Activated T-cell treated with anti-CD3 and anti-CD28 coated beads, Interleukin-2, amount 50 U/mL, for 72 hours (primary cell): ENCODE measurements at places on chromosomes 6 and 20. TPM values are rescaled to one million over a fixed set of nuclear protein-coding genes. Genes with fewer than 3 reads are reported as not detected.

DNA sequence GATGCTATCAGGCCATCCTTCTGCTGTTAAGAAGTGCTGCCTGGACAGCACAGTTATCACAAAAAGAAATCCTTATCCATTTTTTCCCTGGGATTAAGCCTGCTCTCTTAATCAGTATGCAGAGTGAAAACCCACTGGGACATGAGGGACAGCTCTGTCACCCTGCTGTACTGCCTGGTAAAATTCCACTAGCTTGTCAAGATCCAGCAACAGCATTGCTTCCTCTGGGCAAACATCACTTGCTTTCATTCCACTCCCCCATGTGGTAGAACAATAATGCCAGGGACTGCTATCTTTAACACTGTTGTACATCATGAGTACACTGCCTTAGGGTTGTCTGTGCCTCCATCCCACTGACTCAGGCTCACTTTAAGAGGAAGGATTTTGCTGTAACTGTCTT, 331.3 kb downstream of the KIF16B start:
- DNase-seq: no peak
- no peaks in the 10 kb centered on the region for H3K4me1 ChIP-seq
- no peaks in the 10 kb centered on the region for H3K36me3 ChIP-seq
- no peaks in the 10 kb centered on the region for H3K27me3 ChIP-seq
- no peak overlapping the region for H3K27ac ChIP-seq

DNA sequence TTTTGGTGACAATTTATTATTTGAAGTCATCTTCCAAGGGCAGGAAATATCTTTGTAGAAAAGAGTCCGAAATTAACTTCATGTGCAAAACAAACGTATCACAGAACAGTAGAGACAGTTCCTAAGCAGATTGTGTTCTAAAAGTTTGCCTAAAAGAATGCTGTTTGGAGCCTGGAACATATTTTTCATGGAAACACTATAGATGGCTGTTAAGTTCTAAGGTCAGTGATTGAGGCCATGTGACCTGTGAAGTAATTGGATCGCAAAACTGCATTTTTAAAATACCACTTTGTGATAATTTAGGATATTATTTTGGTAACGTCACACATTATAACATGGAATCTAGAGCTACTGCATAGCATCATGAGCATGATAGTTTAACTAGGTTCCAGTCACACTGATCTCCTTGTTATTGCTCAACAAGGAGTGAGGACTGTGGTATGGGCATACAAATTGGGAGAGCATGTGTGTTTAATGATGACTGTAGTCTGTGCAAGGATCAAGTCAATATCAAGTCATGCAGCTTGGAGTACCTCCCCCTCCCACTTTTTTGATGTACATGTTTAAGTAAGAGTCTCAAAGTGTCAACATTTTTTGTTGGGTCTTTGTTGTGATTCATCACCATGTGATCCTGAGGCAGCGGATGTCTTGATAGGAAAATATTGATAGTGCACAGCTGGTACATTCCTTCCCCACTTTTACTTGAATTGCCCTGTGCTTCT, 609.3 kb upstream of the CITED2 start:
- no peaks in the 10 kb centered on the region for H3K27me3 ChIP-seq
- peaks cover 11% of the 10 kb centered on the region for H3K4me1 ChIP-seq
- no peak for DNase-seq
- no peak overlapping the region for H3K27ac ChIP-seq
- no peak overlapping the region for H3K4me3 ChIP-seq

GRCh38 chr6:6570929-6571671, 17.4 kb upstream of the LY86 start:
- peaks cover 5% of the 10 kb centered on the region for H3K36me3 ChIP-seq
- H3K4me1 ChIP-seq: no peaks in the 10 kb centered on the region
- DNase-seq: no peak

Gene OPRL1
- total RNA-seq: 1.7 TPM

GRCh38 chr6:46103441-46104115, 26.2 kb upstream of the ENPP4 start:
- H3K36me3 ChIP-seq: no peaks in the 10 kb centered on the region
- no peak overlapping the region for H3K4me3 ChIP-seq
- H3K27me3 ChIP-seq: no peaks in the 10 kb centered on the region

DNA sequence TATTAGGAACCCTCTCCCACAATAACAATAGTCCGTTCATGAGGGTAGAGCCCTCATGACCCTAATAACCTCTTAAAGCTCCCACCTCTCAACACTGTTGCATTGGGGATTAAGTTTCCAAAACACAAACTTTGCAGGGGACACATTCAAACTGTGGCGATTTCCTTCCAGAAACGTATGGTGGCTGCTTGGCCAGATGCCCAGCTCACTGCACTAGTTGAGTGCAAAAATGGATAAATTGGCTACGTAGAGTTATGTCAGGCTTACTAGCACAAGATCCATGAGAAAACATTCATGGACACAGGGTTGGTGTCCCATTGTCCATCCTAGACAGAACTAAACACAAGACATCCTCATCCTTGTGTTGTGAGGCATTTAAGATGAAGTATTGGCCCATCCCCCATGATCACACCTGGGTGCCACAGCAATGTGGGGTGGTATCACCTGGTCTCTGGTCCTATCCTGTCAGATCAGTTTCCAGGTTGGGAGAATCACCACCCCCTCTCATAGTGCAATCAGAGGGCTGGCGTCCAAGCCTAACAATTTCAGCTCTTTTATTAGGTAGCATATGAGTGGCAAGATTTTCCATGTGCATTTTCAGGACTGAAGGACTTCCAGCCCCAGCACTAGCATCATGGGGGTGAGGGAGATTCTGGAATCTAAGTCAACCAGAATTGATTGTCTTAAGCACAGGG, 63.4 kb upstream of the ELOVL5 start:
- H3K36me3 ChIP-seq: no peaks in the 10 kb centered on the region
- DNase-seq: no peak
- no peak overlapping the region for H3K4me3 ChIP-seq
- H3K27me3 ChIP-seq: no peaks in the 10 kb centered on the region
- no peak overlapping the region for H3K27ac ChIP-seq

Gene LKAAEAR1
- total RNA-seq: not detected

DNA sequence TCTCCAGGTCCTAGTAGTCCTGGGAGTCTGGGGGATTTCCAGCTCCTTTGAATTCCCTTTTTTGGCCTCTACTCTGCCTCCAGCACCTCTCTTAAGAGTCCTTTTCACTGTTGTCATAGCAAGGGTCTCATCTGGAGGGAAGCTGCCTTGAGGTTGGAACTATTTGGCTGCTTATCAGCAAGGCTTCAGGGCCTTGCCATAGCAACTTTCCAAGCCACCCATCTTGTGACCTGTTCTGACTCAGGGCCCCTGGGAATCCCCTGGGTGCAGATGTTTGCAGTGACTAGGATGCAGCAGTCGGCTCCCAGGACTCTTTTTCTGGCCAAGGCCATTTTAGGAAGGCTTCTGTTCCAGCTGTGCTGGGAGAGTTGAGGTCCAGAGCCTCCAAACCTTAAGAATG, 12.4 kb downstream of the PKIG start:
- H3K36me3 ChIP-seq: no peaks in the 10 kb centered on the region
- DNase-seq: peak; percentile 31
- no peak overlapping the region for H3K27ac ChIP-seq
- no peak overlapping the region for H3K4me3 ChIP-seq

GRCh38 chr6:153129873-153130514, 1.1 kb downstream of the RGS17 start:
- H3K27me3 ChIP-seq: peaks cover 37% of the 10 kb centered on the region
- H3K27ac ChIP-seq: no peak overlapping the region
- no peaks in the 10 kb centered on the region for H3K36me3 ChIP-seq
- peak overlapping the region; percentile 83 for H3K4me3 ChIP-seq

DNA sequence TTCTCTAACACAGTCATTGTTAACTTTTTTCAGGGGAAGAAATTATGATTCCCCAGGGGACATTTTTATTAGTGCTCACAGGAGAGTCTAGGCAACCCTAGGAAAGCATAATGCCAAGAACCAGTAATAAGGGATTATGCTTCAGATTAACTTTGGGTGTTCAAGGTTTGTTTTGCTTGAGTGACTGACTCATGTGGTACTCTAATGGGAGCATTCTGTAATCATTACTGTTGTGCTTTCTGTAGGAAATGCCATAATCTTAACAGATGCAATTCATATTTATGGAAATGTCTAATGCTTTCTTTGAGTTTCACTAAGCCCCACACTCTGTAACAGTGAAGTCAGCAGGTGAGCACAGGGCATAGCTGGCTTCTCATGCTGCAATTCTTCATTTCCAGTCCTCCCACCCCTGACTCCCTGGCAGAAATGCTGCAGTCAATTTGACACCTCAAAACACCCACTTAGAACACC, 263.4 kb upstream of the MAN1A1 start:
- H3K27ac ChIP-seq: no peak overlapping the region
- no peaks in the 10 kb centered on the region for H3K36me3 ChIP-seq
- no peak for DNase-seq

- DNase-seq: peak; percentile 31
- H3K4me3 ChIP-seq: peak overlapping the region; percentile 84
- H3K36me3 ChIP-seq: no peaks in the 10 kb centered on the region
- H3K4me1 ChIP-seq: peaks cover 38% of the 10 kb centered on the region
- no peaks in the 10 kb centered on the region for H3K27me3 ChIP-seq
These were observed 94.0 kb downstream of the CD83 start for GRCh38 chr6:14211562-14211942.

DNA sequence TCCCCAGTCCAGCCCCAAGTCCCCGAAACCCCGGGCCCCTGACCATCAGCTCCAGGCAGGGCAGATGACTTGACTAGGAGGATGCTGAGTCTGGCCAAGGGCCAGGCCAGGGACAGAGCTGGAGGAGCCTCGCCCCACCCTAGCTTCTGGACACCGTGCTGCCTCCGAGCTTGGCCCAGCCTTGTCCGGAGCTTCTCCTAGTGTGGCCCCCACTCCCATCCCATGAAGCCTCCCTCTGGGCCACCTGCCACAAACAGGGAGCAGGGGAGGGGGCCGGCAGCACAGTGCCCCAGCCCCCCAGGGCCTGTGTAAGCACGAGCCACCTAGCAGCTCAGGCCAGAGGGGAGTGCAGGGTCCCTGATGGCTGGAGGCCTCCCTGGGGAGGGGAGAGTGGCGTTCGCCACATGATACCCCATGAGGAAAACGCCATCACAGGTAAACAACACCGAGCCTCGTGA, 5.3 kb downstream of the EEF1A2 start:
- H3K27ac ChIP-seq: no peak overlapping the region
- H3K4me1 ChIP-seq: no peaks in the 10 kb centered on the region
- H3K36me3 ChIP-seq: no peaks in the 10 kb centered on the region
- no peak overlapping the region for H3K4me3 ChIP-seq
- H3K27me3 ChIP-seq: peaks cover 31% of the 10 kb centered on the region

Gene DZANK1
- total RNA-seq: 3.1 TPM

GRCh38 chr20:17631576-17632319, 50.3 kb downstream of the RRBP1 start:
- H3K4me3 ChIP-seq: no peak overlapping the region
- H3K27me3 ChIP-seq: no peaks in the 10 kb centered on the region
- no peak overlapping the region for H3K27ac ChIP-seq
- H3K36me3 ChIP-seq: no peaks in the 10 kb centered on the region
- DNase-seq: no peak

Gene PTK6
- 0.97 TPM for total RNA-seq

Gene RSPO3
- total RNA-seq: not detected

Gene AGPAT4
- total RNA-seq: 9.5 TPM

GRCh38 chr6:39822846-39823815, 31.0 kb downstream of the DAAM2 start:
- H3K4me1 ChIP-seq: no peaks in the 10 kb centered on the region
- no peak overlapping the region for H3K27ac ChIP-seq
- H3K4me3 ChIP-seq: no peak overlapping the region
